ENCODE measurements at places on chromosomes 2 and 18.

DNA sequence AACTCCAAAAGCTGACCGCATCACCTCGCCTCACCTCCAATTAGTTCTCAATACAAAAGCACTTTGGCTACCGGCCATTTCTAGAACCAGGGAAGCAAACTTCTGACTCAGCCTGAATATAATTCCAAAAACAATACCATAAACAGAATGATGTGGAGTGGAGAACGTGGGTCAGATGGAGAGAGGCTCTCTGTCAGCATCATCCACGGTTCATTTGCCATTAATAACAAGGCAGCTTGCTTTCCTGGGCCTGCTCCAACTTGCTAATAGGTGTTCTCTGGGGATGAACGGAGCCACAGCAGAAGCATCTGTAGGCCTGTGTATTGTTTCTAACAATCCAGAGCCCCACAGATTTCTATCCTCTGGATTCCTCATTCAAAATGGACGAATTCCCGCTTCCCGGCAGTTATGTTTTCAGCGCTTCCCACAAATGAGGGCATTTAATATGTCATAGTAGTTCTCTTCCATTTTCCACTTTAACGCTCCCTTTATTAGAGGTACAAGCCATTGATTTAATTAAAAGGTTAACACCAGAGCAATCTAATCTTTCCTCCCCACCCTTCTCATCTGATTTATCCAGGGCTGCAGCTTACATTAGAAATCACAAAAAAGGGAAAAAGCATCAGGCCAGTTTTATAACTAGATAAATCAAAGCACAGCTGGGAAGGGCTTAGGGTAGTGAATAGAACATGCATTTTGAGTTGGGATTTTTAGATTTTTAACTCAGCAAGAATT lies 23.2 kb upstream of the CNTNAP5 start:
- no peak for DNase-seq

DNA sequence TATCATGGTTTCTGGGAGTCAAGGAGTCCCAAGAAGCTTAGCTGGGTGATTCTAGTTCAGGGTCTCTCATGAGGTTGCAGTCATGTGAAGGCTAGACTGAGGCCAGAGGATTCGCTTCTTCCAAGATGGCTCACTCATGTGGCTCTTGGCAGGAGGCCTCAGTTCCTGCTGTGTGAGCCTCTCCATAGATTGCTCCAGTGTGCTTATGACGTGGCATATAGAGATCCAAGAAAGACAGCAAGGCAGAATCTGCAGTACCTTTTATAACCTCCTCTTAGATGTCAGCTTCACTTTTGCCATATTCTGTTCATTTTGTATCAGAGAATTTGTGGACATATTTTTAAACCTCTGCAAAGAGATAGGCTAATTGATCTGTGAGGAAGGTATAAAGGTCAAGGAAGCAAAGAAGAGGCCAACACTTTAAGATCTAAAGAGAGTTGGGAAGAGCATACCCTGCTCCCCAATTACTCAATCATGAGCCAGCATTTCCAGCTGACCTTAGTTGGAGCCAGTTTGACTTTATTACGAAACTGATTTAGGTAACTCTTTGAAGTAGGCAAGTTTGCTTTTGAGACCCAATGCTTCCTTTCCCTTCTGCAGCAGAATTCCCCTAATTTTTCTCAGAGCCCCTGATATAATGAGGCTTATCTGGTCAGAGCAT lies 134.7 kb downstream of the EML6 start:
- DNase-seq: no peak

- DNase-seq: no peak
Measured at GRCh38 chr2:27376866-27377617, 3.5 kb downstream of the ZNF513 start.

DNA sequence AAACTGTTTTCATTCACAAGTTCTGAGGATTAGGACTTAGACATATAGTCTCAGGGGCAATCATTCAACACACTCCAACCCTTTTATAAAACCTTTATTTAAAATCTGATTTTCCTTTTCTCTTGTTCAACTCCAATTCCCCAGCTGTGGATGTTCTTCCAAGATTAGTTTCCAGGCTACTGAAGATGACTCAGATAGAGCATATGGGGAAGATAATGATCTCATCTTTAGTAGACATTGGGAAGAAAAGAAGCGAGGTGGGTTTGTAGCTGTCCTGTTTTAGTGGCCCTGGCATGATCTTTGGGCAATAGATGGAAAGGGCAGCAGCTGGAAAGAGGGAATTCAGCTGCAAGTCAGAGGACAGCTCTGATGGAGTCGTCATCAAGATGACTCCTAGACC lies 247.7 kb upstream of the CCDC68 start:
- no peak for DNase-seq

GRCh38 chr18:49214058-49214457 lies 246.4 kb downstream of the DYM start:
- no peak for DNase-seq

DNA sequence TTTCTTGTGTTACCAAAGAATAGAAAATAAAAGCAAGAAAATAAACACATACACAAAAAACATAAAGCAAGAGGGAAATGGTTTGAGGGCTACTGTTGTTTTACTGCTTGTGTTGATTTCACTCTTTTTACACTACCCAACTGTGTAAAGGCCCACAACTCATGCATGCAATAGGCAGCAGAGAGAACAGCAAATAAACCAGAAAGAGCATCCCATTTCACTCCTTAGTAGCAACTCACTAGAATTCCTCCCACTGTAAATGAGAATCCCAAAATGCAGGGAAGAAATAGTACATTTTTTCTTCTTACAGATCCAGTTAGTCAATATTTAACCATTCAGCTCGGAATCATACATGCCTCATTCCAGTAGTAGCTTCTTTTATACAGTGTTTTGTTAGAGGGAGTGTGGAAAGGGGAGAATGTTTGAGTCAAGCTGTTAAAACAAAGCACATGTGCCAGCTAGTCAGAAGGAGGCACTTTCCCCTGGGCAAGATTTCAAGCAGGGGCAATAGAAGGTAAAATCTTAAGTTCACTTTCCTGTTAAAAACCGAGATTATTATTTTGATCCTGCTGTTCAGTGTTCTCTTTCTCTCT lies 147.2 kb upstream of the FAM98A start:
- DNase-seq: no peak
